RCC 7860 (cell line): ENCODE measurements at places on chromosomes 7 and 10.
A peak's percentile ranks its signal among the peaks of the same experiment; 100 is the strongest.

GRCh38 chr7:131335639-131336381 lies 8.1 kb downstream of the MKLN1 start:
- DNase-seq: no peak

GRCh38 chr10:18822156-18822555 lies 162.9 kb downstream of the ARL5B start:
- peak; percentile 7 for DNase-seq

DNA sequence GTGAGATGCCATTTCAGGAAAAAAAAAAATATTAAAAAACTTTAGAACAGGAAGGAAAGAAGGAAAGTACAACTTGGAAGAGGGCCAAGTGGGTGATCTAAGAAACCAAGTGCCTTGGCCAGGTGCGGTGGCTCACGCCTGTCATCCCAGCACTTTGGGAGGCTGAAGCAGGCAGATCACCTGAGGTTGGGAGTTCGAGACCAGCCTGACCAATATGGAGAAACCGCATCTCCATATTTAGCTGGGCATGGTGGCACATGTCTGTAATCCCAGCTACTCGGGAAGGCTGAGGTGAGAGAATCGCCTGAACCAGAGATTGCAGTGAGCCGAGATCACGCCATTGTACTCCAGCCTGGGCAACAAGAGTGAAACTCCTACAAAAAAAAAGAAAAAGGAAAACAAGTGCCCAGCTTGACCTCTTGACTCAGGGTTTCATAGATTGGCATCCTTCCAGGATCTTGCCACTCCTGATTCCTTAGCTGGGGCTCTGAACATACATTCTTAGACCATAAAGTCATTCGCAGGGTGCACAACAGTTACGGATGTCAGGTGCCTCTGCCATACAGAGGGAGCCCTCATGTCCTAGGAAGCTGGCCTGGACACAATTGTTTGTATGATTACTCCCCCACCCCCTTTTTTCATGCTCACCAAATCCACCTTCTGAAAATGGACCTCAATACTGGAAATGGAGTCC lies 2.1 kb upstream of the GUSB start:
- DNase-seq: peak; percentile 91

DNA sequence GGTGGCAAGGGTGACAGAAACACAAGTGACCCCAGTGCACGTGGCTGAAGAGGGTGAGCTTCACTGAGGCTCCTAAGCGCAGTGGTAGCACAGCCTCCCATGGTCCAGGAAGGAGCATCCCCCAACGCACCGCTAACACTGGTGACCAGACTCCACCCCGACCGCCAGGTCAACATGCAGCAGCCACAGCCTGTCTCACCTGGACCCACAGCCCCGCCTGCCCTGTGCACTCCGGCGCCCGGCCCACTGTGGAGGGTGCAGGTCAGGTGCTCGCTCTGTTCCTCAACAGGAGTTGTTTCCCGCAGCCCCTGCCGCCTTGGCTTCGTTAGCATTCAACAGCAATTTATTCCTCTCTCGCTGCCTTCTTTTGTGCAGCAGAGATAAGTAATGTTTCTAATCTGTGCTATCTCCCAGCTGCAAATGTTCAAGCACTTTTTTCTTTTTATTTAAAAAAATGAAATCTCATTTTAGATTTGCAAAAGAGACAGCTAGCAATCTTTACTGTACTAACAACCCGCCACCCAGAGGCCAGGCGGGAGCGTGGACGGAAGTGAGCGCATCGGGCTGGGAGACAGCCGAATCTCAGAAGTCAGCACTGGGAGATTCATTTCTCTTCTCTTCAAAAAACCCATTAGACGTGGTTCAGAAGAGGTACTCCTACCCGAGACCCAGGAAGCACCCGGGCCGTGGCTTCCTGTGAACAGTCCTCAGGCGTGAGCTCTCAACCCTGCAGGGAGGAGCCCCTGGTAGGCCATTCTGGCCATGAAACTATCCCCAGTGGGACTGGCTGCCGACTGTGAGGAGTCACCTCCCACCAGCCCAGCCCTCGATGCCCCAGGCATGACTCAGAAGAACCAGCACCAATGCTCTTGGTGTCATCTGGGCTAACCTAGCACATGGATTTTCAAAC lies 133.4 kb downstream of the MAD1L1 start:
- no peak for DNase-seq

- no peak for DNase-seq
Observed at GRCh38 chr10:121644501-121644900, 46.3 kb upstream of the FGFR2 start.

DNA sequence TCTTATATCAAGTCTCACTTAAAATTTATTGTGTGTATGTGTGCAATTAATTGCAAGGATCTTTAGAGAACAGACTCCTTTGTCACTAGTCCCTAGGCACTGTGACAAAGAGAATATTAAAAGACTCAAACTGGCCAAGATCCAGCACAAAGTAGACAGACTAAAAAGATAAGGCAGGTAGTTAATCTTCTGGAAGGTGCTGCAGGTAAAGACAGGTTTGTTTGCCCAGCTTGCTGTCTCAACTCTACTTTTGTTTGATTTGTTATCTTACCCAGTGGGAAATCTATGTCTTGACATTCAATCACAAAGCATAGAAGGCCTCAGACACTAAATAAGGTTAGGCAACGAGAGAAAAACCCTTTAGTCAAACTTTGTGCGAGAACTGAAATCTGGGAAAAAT lies 807.9 kb upstream of the LRRN3 start:
- no peak for DNase-seq

- no peak for DNase-seq
Observed at GRCh38 chr10:100570506-100570905, 34.8 kb downstream of the HIF1AN start.

DNA sequence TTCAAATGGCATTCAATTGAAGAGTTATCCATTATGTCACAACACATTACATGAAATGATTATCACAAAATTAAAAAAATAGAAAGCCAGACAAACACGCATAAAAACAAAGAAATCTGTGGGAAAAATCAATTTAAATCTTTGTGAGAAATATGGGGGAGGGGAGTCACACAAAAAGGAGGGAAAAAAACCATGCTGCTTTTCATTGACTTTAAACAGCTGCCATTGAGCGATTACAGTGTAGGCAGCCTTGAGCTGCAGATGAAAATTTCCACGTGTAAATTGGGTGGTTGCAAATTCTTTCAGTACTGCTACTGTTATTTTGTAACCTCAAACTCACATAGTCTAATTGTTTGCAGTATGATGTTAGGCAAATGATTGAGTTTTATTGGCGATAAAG lies 889.9 kb upstream of the PHF14 start:
- no peak for DNase-seq

DNA sequence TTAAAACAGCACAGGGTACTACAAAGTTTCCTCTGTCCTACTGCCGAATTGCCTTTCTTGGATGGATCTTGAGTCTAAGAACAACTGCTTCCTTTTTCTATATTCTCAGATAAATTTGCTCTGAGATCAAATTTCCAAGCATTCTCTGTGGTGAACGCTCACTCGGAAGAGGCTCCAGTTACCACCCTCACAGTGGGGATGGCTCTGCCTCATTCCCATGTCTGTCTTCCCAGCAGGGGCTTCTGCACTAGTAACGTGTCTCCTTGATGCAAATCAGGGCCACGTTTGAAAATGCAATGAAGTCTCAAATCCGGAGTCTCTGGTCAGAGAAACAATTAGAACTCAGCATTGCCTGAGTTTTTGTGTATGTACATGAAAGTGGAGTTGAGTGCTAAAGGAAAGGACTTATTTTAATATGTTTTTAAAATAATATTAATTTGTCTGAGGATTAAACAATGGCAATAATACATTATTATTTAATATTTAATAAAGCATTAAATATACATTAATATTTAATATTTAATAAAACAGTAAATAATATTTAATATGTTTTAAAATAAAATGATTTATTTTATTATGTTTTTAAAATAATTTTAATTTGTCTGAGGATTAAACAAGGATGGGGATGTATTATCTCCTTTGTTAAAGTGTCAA lies 61.8 kb downstream of the INHBA start:
- DNase-seq: no peak

DNA sequence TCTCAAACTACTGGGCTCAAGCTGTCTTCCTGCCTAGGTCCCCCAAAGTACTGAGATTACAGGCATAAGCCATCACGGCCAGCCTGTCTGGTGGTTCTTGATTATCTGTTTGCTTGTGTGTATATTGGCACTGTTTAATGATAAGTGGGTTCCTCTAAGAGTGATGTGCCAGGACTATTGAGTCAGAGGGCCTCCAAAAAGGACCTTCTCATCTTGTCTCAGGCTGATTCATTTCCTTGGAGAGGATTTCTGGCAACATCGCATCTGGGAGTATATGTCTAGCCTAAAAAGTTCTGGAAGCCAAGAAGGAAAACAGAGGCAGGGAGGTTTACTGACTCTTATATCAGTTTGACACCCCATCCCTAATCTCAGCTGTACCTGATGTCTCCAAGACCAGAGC lies 27.1 kb upstream of the AKAP9 start:
- DNase-seq: no peak

GRCh38 chr10:28266449-28267224 lies 36.2 kb downstream of the MPP7 start:
- DNase-seq: no peak

- no peak for DNase-seq
Observed at GRCh38 chr10:96570983-96571964, 15.5 kb downstream of the TM9SF3 start.

GRCh38 chr7:13188922-13189321 lies 501.5 kb downstream of the ARL4A start:
- DNase-seq: no peak

DNA sequence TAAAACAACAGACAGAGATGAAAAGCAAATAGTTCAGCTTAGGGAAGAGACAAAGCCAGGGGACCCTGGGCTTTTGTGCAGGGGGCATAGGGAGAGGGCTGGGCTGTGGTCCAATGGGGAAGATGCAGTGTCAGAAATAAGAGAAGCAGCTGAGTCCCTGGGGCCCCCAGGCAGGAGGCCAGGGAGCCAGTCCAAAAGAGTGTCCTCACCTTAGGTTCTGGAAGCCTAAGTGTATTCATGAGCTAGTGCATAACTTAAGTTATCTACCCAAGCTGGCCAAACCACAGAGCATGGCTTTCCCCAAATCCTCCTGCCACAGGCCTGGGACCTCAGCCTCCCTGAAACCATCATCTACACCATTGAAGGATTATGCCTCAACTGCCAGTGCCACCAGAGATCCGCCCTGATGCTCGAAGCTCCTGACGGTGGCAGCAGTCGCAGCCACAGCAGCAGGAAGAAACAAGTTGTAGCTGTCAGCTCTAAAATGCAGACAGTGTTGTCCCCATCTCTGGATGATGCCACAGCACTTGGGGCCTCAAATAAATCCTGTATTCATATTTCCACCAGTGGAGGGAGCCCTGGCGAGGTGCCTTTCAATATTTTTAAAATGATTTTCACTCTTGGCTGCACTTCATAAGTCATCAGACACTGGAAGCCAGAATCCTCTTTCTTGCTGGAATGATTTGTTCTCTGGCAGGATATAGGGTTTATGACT lies 574.6 kb downstream of the GRID1 start:
- no peak for DNase-seq

DNA sequence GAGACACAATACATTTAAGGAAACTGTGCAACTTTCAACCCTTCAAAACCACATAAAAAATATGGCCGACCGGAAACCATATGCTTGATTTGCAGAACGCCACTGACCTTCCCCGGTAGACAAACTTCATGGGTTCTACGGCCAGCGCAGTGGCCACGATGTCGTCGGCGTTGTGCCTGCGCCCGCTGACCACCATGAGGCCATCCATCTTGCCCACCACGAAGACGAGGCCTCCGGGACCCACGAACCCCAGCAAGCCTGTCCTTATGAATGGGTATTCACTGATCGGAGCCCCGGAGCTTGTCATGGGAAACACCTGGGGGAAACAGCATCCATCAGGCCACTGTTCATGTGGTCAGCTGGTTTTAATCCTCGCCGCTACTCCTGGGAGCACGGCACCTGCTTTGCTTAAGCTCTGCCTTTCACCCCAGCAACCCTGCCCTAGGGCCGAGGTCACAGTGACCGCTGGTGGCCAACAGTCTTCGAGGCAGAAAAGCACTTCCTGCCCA lies 229.1 kb downstream of the ZMYND11 start:
- DNase-seq: no peak
